ENCODE measurements at places on chromosomes 1 and 21.

DNA sequence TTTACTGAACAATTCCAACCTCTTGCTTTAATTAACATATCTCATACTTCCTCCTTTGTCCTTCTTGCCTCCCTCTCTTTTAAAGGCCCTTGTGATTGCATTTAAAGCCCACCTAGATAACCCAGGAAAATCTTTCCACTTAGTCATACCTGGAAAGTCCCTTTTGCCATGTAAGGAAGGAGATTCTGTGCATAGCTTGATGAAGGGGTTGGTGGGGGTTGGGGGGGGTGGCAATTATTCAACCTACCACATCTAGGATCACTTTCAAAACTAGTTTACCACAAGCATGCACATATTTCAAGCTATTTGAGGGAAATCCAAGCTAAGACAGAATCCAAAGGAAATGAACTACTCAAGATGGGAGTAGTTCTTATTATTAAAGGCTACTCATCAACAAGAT is 249.1 kb upstream of the PTBP2 start:
- no peak for DNase-seq

DNA sequence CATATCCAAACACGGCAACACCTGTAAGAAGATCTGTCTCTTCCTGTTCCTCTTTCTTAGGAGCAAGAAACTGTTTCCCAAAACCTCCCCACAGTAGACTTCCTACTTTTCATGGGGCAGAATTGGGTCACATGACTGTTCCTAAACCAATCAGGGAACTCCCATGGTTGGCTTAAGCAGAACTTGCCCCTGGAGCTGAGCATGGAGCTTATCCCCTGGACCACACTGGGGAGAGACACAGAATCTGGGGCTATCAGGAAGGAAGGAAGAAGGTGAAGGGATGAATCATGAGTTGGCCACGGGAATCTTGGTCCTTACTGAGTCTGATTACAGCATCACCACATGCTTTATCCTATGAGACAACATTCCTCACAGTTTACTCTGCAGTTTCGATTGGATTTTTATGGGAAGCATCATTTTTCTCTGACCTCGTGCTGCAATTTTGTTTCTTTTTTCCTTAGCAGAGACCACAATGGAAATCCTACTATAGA is 81.8 kb downstream of the CDC7 start:
- DNase-seq = no peak

DNA sequence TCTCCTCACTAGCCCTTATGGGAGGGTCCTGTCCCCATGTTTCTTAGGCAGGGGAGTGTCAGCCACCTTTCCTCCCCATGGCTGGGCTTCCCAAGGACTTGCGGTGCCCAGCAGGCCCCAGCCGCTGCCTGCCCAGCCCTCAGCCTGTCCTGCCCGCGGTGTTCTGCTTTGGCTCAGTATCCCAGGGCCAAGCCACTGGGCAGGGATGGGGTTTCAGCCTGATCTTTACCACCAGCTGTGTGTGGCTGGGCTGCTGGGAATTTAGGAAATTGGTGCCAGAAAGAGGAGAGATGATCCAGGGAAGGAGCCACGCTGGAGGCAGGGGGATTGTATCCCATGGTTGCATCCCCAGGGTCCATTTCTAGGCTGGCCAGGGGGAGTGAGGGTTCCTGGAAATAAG is 6.9 kb upstream of the IGFN1 start:
- DNase-seq = no peak

DNA sequence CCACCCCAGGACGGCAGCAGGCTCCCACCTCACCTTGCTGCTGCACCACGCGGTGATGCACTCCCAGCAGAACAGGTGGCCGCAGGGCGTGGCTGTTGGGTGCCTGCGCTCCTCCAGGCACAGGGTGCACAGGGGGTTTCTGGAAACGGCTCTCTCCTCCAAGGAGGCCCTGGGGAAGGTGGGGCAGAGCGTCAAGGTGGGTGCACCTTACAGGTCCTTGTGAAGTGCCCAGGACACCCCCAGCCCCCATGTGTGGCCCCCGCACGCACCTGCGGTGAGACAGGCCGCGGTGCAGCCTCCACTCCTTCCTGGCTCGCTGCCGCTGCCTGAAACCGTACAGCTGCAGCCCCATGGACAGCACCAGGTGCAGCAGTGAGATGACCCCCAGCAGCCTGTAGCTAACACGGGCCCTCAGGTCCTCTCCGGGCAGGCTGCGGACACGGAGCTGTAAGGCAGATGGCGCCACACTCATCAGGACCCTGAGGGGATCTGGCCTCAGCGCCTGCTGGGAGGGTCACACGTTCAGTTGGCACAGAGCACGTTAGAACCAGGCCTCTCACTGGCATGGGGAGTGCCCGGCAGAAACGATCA is 5.8 kb downstream of the PEX10 start:
- DNase-seq = no peak

- DNase-seq = no peak
Measured at GRCh38 chr1:175646439-175647209, 96.8 kb downstream of the TNR start.

GRCh38 chr1:53392460-53392859 is 64.6 kb upstream of the LRP8 start:
- no peak for DNase-seq

DNA sequence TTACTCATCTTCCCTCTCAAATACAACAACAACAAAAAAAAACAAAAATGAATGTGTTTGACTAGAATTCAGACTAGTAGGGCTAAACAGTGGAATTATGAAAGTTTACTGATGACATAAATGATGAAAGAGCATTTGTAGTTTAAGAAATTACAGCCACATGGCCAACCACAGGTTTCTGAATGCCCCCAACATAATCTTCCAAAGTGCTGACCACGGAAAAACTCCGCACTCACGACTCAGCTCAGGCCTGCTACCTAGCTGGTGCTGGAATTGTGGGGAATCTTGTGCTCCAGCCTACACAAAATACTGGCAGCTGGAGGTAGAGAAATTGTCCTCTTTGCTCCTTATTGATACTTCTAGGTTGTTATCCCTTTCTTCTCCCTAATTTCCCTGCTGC is 23.6 kb upstream of the TBX15 start:
- no peak for DNase-seq

Data from CD4-positive, alpha-beta T cell treated with Interleukin-12 subunit alpha and Interleukin-12 subunit beta, for 1 hour (primary cell).